ENCODE measurements at places on chromosomes 1 and 21.

DNA sequence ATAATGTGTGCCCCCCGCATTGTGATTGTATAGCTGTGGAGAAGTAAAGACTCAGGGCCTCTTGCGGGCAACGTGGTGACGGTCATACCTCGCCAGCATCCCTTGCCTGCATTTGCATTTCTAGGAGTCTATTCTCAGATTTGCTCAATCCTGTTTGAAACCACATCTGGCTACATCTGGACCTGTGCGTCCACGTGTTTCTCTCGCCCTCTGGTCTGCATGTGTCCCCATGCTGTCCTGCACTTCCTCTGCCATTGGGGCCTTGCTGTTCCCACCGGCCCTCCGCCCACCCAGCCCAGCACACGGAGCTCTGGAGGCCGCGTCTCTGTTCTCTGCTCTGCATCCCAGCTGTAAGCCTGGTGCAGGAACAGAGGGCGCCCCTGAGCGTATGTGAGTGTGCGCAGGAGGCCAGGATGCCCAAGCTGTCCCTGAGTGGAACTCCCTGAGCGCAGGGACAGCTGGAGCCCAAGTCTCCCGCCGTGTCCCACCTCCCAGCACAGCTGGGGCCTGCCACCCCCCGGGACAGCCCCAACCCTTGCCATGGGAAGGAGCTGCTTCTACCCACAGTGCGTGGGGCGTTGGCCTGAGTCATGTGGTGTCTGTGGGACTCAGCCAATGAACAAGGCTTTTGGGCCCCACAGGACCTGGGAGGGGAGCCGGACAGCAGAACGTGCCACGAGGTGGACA is 1.6 kb downstream of the KRTAP10-2 start:
- DNase-seq = no peak

- DNase-seq = no peak
These were observed 56.1 kb downstream of the MEF2D start for GRCh38 chr1:156444407-156445001.

- DNase-seq = no peak
These were observed 110.3 kb upstream of the CHRM3 start for GRCh38 chr1:239276051-239276450.

- DNase-seq = no peak
These were observed 183.2 kb upstream of the HMCN1 start for GRCh38 chr1:185551008-185551407.

GRCh38 chr1:64282351-64282750 is 78.9 kb downstream of the UBE2U start:
- no peak for DNase-seq

- DNase-seq = peak; percentile 94
These were observed 147.0 kb upstream of the ERG start for GRCh38 chr21:38645282-38645681.

GRCh38 chr1:9181176-9181906 is 52.4 kb upstream of the GPR157 start:
- peak; percentile 62 for DNase-seq

DNA sequence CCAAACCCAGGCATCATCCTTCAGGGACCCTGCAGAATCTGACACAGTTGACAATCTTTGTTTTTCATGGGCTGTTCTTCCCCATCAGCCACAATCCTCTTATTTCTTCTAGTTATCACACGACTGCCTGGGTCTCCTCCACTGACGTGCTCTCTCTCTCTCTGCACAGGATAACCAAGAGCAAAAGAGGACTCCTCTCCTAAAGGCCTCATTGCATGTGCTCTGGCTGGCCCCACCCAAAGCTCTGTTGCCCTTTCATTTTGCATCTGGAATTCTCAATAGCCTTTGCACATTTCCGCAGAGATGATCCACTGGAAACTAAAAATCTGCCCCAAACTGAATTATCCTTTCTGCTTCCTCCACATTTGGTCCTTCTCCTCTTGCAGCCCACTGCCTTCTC is 58.5 kb downstream of the KANK4 start:
- DNase-seq = no peak

DNA sequence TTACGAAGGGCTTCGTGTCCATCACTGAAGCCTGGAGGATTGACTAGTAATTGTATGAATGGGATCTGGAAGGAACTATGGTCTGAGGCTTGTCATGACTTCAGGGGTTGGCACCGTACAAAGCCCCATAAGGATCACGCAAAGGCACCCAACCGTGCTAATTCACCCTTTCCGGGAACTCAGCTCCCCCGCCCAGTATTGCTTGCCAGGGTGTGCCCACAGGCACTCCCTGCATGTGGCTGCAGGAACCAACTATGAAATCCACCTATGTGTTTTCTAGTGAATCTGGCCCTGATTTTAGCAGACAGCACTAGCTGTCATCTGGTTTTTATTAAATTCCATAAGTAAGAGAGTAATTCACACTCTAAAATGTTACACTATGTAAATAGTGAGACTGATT is 139.2 kb downstream of the TM2D1 start:
- DNase-seq = no peak

DNA sequence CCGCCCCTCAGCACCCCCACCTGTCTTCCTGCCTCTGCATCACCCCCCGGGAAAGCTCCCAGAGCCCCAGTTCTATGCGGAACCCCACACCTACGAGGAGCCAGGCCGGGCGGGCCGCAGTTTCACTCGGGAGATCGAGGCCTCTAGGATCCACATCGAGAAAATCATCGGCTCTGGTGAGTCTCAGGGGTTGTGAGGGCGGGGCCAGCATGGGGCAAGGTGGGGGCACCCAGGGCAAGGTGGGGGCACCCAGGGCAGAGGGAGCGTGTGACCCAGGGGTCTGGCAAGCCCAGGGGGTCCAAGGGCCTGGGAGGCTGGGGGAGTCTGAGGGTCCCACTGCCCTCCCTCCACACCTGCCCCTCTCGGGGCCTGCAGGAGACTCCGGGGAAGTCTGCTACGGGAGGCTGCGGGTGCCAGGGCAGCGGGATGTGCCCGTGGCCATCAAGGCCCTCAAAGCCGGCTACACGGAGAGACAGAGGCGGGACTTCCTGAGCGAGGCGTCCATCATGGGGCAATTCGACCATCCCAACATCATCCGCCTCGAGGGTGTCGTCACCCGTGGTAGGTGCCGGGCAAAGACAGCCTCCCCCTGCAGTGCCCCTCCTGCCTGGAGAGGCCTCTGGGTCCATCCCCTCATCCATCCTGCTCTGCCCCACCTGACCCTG is 34.1 kb downstream of the EPHA8 start:
- DNase-seq = no peak

- no peak for DNase-seq
These were observed 97.2 kb upstream of the IGSF21 start for GRCh38 chr1:18010408-18010807.

- no peak for DNase-seq
These were observed 32.9 kb upstream of the ITLN2 start for GRCh38 chr1:160987359-160988050.

GRCh38 chr1:102941366-102941947 is 166.9 kb downstream of the COL11A1 start:
- DNase-seq = peak; percentile 14

DNA sequence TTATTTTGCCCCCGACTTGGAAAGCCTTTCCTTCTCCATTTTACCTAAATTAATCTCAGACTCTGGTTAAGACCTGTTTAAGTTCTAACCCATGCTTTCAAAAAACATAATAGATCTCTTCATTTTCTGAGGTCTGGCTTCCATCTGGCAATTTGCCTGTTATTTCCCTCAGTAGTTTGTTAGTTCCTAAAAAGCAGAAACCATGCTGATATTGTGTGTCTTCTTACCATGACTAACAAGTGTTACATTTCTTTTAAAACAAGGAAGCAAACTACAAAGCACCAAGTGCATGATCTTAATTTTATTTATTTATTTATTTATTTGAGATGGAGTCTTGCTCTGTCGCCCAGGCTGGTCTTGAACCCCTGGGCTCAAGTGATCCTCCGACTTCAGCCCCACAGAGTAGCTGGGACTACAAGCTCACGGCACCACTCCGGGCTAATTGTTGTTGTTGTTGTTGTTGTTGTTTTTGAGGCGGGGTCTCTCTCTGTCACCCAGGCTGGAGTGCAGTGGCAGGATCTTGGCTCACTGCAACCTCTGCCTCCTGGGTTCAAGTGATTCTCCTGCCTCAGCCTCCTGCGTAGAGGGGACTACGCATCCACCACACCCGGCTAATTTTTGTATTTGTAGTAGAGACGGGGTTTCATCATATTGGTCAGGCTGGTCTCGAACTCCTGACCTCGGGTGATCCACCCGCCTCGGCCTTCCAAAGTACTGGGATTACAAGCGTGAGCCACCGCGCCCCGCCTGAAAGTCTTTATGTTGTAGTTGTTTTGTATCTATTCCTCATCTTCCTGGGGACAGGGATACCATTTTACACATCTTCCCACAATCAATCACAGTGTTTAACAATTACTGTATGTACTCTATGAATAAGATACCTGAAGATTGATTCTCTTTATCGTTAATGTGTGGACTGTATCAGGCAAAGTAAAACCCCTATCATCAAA is 1.3 kb upstream of the PATJ start:
- no peak for DNase-seq

GRCh38 chr1:187474336-187474735 is 645.6 kb downstream of the PLA2G4A start:
- peak; percentile 63 for DNase-seq

GRCh38 chr1:15950302-15950701 is 25.6 kb downstream of the ZBTB17 start:
- no peak for DNase-seq

GRCh38 chr1:208153386-208153785 is 90.8 kb downstream of the PLXNA2 start:
- DNase-seq = no peak

GRCh38 chr1:60402216-60402615 is 328.6 kb upstream of the C1orf87 start:
- no peak for DNase-seq

- DNase-seq = peak; percentile 10
These were observed 56.4 kb upstream of the SAMSN1 start for GRCh38 chr21:14602382-14602958.

DNA sequence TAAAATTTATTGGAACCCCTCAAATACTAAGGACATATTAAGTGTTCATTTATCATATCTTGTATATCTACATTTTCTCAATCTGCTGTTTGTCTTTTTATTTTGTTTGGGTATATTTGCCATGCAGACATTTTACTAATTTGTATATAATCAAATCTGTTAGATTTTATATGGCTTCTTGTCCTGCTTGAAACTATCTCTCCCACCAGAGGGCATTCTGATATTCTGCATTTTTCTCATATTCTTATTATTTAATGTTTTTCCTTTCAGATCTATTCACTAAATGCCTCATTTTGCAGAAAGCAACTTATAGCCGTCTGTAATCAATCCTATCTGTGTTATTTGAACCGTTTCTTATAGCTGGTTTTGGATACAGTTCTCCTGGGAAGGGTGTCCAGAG is 745.5 kb downstream of the LRRIQ3 start:
- peak; percentile 1 for DNase-seq

DNA sequence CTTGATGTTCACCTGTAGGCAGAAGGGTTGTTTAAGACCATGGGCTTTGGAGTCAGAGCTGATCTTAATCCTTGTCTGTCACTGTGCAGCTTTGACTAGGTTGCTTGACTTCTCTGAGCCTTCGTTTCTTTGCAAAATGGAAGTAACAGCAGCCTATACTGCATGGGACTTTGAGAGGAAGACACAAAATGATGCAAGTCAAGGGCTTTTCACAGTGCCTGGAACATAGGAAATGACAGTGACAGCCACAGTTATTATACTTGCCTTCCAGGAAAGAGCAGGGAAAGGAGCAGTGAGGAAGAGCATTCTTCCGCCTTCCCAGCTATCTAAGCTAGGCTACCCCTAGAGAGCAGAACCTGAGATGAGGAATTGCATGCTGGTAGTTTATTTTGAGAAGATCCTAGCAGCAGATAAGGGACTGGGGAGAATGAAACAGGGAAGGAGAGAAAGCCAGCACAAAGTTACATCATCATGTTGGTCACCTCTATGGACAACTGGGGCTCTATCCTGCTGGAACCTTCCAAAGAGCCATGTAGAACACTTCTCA is 3.1 kb downstream of the CSF3R start:
- DNase-seq = peak; percentile 41

- DNase-seq = no peak
These were observed 19.2 kb downstream of the EFCAB14 start for GRCh38 chr1:46699666-46700065.

DNA sequence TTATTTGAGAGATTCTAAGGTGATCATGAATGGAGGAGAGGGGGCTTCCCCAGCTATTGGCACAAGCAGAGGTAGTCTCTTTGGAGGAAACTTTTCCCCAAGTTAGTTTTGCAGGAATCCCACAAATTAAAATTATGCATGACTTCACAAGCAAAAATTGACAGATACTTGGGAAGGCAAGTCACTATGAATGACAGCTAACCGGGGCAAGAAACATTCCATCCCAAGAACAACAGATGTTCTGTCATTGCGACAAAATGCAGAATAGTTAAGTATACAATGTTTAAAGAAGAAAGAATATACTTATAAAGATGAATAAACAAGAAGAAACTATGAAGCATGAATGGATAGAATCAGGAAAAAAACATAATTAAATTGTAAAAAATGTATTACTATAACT is 27.1 kb upstream of the SIM2 start:
- no peak for DNase-seq

DNA sequence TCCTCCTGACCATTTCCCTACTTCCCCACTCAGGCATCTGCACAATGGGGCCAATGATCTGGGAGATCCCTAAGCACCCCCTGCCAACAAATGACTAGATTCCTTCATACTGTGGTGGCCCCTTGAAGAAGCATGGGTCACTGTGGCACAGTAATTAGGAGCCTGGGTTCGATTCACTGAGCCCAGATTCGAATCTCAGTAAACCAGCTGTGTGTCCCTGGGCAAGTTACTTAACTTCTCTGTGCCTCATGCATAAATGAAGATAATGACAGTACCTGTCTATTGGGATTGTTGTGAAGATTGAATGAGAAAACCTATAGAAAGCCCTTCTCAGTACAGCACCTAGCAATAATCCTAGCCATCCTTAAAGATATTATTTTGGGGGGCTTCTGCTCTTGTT is 27.5 kb downstream of the SPAG17 start:
- DNase-seq = no peak

- no peak for DNase-seq
These were observed 8.4 kb downstream of the KCNJ10 start for GRCh38 chr1:160061369-160062229.

DNA sequence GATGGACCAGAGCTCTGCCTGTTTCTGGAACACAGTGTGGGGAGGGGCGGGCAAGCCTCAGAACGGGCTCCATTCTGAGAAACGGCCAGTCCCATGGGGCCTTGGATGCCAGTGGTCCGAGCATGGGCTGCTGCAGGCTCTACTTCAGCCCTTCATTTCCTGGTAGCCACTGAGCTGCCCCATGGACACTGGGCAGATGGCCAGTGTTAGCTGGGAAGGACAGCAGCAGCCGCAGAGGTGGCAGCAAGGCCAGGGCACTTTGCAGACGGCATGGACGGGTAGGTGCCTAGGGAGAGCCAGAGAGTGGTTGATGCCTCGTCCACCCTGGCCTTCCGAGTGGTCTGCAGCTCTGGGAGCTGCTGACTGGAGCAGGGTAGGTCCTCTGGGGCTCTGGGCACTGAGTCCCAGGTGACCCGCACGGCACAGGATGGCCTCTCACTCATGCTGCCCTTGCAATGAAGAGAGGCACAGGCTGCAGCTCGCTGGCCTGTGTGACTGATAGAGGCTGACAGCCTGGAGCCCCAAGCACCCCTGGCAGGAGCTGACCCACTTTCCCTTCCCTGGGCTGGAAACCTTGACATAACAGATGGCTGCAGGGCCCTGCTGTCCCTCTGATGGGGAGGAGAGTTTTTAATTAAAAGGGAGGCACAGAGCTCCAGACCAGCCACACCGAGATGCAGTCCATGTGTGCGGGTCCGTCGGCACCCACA is 87.7 kb upstream of the COL6A1 start:
- no peak for DNase-seq

GRCh38 chr1:243271996-243272395 is 16.2 kb downstream of the SDCCAG8 start:
- peak; percentile 30 for DNase-seq

All from iris pigment epithelial cell (primary cell).